ENCODE measurements at places on chromosomes 5 and 9. TPM values are rescaled to one million over a fixed set of nuclear protein-coding genes. Genes with fewer than 3 reads are reported as not detected.

Gene ABL1
- polyA plus RNA-seq, result 24.0 TPM

Gene RPS14
- polyA plus RNA-seq, result 3,490 TPM

Gene TMEM161B
- 77.6 TPM for polyA plus RNA-seq

Gene OTULIN
- polyA plus RNA-seq, result 12.7 TPM

Gene BTNL8
- polyA plus RNA-seq, result not detected

Gene SV2C
- 0.88 TPM for polyA plus RNA-seq

Gene POLK
- 36.4 TPM for polyA plus RNA-seq

Gene LHX2
- 2.6 TPM for polyA plus RNA-seq

Gene PDE6A
- polyA plus RNA-seq, result not detected

Gene ERAP2
- polyA plus RNA-seq, result not detected

Gene FBLL1
- polyA plus RNA-seq, result 79.6 TPM
